ENCODE measurements at places on chromosomes 1 and 21. TPM values are rescaled to one million over a fixed set of nuclear protein-coding genes. Genes with fewer than 3 reads are reported as not detected.

The NID1 gene
- 60.3 TPM for total RNA-seq

The NPPA gene
- not detected for total RNA-seq

The TTC24 gene
- total RNA-seq: not detected

The SELL gene
- total RNA-seq: 2.0 TPM

- H3K4me1 ChIP-seq: no peaks in the 10 kb centered on the region
- H3K27me3 ChIP-seq: no peaks in the 10 kb centered on the region
- H3K36me3 ChIP-seq: no peaks in the 10 kb centered on the region
- no peak overlapping the region for H3K4me3 ChIP-seq
- no peak for DNase-seq
Measured at GRCh38 chr1:39979654-39980053, 24.7 kb downstream of the MFSD2A start.

GRCh38 chr1:156814571-156815260 lies 1.9 kb downstream of the SH2D2A start:
- peak overlapping the region; percentile 88 for H3K27ac ChIP-seq
- no peak for DNase-seq
- no peaks in the 10 kb centered on the region for H3K4me1 ChIP-seq
- H3K27me3 ChIP-seq: no peaks in the 10 kb centered on the region
- no peaks in the 10 kb centered on the region for H3K36me3 ChIP-seq

DNA sequence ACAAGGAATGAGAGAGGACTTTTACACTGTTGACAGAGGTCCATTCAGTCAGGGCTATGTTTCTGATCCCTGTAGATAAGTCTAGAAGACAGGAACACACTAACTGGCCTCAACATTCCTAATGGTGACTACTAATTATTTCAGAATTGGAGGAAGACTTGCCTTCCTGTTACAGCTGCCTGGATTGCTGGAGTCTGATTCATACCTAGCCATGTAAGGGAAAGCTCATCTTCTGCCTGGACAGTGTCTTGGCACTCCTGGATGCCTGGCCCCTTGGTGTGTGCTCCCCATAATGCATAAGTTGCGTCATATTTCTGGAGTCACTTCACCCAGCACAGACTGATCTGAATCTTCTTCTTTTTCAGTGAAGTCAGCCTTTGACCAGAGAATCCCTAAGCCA lies 326.0 kb upstream of the RUNX1 start:
- DNase-seq: no peak
- no peak overlapping the region for H3K4me3 ChIP-seq
- no peaks in the 10 kb centered on the region for H3K27me3 ChIP-seq
- H3K36me3 ChIP-seq: no peaks in the 10 kb centered on the region

The S100A7 gene
- total RNA-seq: not detected

DNA sequence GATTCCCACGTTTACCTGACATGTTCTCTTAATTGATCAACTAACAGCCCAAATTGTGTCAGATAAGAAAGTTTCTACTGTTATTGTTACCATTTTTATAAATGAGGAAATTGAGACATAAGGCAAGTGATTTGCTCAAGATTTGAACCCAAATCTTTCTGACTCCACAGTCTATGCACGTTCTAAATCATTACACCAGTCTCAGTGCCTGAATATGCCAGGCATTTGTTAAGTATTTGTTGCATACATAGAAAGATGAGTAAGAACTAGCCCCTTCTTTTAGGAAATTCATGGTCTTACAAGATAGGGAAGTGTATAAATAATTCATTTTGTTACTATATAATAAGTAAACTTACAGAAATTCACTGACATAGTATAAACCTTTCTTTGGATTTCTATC lies 7.1 kb upstream of the CD101 start:
- H3K4me3 ChIP-seq: no peak overlapping the region
- no peak overlapping the region for H3K27ac ChIP-seq
- H3K4me1 ChIP-seq: no peaks in the 10 kb centered on the region
- H3K27me3 ChIP-seq: no peaks in the 10 kb centered on the region
- no peak for DNase-seq

DNA sequence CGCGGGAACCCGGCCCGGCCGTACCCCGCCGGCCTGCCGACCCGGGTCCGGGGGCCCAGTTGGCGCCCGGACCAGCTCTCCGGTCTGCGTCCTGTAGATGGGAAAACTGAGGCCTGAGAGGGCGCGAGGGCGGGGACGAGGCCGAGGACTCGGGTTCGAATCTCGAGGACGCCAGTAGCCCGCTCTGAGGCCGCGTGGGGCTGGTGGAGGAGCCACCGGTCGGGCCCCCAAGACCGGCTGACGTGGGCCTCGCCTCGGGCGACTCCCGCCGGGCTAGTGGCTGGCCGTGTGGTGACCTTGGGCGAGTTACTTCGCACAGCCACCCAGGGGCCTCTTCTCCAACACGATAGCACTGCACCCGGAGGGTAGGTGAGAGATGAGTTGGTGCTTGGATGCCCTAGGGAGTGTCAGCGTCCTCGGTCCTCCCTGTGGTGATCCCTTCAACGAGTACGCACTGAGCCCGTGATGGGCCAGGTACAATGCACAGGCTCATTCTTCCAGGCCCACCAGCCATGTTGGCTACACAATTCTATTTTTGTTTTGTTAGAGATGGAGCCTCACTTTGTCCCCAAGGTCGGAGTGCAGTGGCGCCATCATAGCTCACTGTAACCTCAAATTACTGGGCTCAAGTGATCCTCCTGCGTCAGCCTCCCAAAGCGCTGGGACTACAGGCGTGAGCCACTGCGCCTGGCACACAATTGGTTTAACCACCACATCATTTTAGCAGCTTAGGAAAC lies 404 bp upstream of the SCMH1 start:
- peak overlapping the region; percentile 85 for H3K4me3 ChIP-seq
- H3K27ac ChIP-seq: peak overlapping the region; percentile 99
- no peaks in the 10 kb centered on the region for H3K4me1 ChIP-seq
- peak; percentile 21 for DNase-seq
- H3K27me3 ChIP-seq: no peaks in the 10 kb centered on the region

The CFHR5 gene
- total RNA-seq: not detected

The LCE3E gene
- total RNA-seq: not detected

GRCh38 chr1:115245227-115245626 lies 92.8 kb downstream of the NGF start:
- H3K4me3 ChIP-seq: no peak overlapping the region
- H3K27ac ChIP-seq: no peak overlapping the region
- no peaks in the 10 kb centered on the region for H3K27me3 ChIP-seq
- no peaks in the 10 kb centered on the region for H3K4me1 ChIP-seq
- DNase-seq: no peak

DNA sequence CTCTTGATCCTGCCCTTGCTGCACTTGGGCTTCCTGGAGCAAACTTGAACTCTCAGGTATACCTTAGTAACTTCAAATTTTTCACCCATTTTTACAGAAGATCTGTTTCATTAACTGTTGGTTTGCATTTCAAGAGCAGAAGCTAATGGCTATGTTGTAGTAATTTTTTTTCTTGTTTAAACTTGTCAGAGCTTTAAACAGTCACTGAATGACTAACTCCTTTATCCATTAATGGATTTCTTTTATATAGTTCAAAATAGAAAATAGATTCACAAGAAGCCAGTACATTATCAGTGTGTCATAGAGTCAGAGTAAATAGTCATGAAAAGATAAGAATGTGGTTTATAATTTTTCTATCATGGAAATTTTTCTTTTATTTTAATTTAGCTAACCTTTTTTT lies 13.6 kb downstream of the SRSF11 start:
- no peak overlapping the region for H3K4me3 ChIP-seq
- H3K36me3 ChIP-seq: peaks cover 7% of the 10 kb centered on the region
- no peaks in the 10 kb centered on the region for H3K27me3 ChIP-seq

DNA sequence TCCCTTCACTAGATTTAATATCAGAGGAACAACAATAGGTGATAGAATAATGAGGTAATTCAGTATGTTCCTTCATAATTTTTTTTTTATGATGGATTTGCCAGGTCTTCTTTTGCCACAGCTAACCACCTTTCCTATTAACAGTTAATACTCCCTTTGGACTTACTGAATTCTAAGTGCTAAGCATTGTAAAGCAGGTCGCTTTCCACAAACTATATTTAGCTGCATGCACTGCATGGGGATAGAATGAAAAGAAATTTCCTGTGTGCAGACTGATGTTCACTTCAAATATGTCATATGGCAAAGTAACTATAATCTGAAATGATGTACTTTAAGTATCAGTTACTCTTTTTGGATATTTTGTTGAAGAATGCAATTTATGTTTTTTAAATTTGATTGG lies 85.8 kb downstream of the GPR161 start:
- H3K4me3 ChIP-seq: no peak overlapping the region
- no peaks in the 10 kb centered on the region for H3K36me3 ChIP-seq
- no peak overlapping the region for H3K27ac ChIP-seq
- no peak for DNase-seq
- H3K4me1 ChIP-seq: no peaks in the 10 kb centered on the region

The OR6N1 gene
- total RNA-seq: not detected

DNA sequence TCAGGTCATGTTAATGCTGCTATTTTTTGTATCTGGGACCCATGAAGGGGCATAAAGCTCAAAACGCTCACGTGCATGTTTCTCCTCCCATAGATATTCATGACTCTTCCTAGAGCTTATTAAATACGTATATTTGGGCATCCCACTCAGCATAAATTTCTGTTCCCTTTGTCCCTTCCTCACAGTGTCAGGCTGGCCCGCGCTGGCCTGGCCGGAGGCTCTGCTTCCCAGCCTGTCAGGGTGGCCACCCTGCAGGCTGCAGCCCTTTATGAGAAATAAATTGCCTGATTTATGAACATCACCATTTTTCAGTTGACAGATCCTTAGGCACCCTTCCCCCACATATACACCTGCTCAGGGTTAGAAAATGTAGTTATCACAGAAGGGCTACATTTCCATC lies 44.0 kb upstream of the NTPCR start:
- H3K27ac ChIP-seq: no peak overlapping the region
- DNase-seq: no peak
- H3K4me1 ChIP-seq: no peaks in the 10 kb centered on the region

DNA sequence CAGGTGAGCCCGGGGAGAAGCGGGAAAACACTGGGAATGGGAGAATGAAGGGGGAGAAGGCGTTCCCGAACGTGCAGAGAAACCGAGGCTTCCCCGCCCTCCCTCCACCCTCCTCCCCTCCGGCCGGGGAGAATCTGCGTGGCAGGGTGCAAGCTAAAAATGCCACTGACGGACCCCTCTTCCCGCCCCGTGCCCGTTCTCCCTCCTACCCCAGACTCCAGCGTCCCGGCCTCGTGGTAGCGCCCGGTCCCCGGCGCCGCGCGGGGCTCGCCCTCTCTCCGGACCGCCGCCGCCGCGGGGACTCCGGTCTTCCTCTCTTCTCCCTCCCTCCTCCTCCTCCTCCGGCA lies 81.6 kb upstream of the AK4 start:
- H3K4me1 ChIP-seq: no peaks in the 10 kb centered on the region
- no peaks in the 10 kb centered on the region for H3K36me3 ChIP-seq
- no peaks in the 10 kb centered on the region for H3K27me3 ChIP-seq
- H3K27ac ChIP-seq: peak overlapping the region; percentile 99
- peak overlapping the region; percentile 97 for H3K4me3 ChIP-seq
- peak; percentile 39 for DNase-seq

The LCE2B gene
- not detected for total RNA-seq

- DNase-seq: no peak
- H3K4me1 ChIP-seq: no peaks in the 10 kb centered on the region
- H3K27me3 ChIP-seq: no peaks in the 10 kb centered on the region
- H3K4me3 ChIP-seq: no peak overlapping the region
- peak overlapping the region; percentile 86 for H3K27ac ChIP-seq
Measured at GRCh38 chr1:202858789-202859414, 30.0 kb downstream of the RABIF start.

The NENF gene
- 78.9 TPM for total RNA-seq

The PEX19 gene
- total RNA-seq: 136 TPM

The SLFNL1 gene
- total RNA-seq: 0.66 TPM

The IGFN1 gene
- 1.3 TPM for total RNA-seq

GRCh38 chr1:48665708-48666407 lies 110.8 kb downstream of the BEND5 start:
- no peaks in the 10 kb centered on the region for H3K27me3 ChIP-seq
- no peaks in the 10 kb centered on the region for H3K36me3 ChIP-seq
- no peak overlapping the region for H3K27ac ChIP-seq
- no peaks in the 10 kb centered on the region for H3K4me1 ChIP-seq
- no peak overlapping the region for H3K4me3 ChIP-seq
- DNase-seq: no peak

GRCh38 chr1:19205403-19205802 lies 4.7 kb downstream of the UBR4 start:
- DNase-seq: no peak
- H3K36me3 ChIP-seq: no peaks in the 10 kb centered on the region
- no peak overlapping the region for H3K27ac ChIP-seq
- H3K4me1 ChIP-seq: no peaks in the 10 kb centered on the region
- H3K27me3 ChIP-seq: no peaks in the 10 kb centered on the region

GRCh38 chr1:177274687-177275211 lies 104.0 kb downstream of the BRINP2 start:
- peak; percentile 45 for DNase-seq
- H3K4me1 ChIP-seq: no peaks in the 10 kb centered on the region
- no peak overlapping the region for H3K4me3 ChIP-seq
- H3K27ac ChIP-seq: no peak overlapping the region
- no peaks in the 10 kb centered on the region for H3K36me3 ChIP-seq

- H3K4me1 ChIP-seq: no peaks in the 10 kb centered on the region
- H3K4me3 ChIP-seq: no peak overlapping the region
- H3K36me3 ChIP-seq: no peaks in the 10 kb centered on the region
- no peaks in the 10 kb centered on the region for H3K27me3 ChIP-seq
- no peak for DNase-seq
Measured at GRCh38 chr1:48121955-48122354, 100.6 kb upstream of the SLC5A9 start.

- peaks cover 7% of the 10 kb centered on the region for H3K4me1 ChIP-seq
- no peaks in the 10 kb centered on the region for H3K27me3 ChIP-seq
- peak overlapping the region; percentile 56 for H3K27ac ChIP-seq
- no peaks in the 10 kb centered on the region for H3K36me3 ChIP-seq
- H3K4me3 ChIP-seq: peak overlapping the region; percentile 7
Measured at GRCh38 chr1:107936498-107937481, 28.2 kb downstream of the VAV3 start.

All from breast epithelium (tissue), 4 donors.